ENCODE measurements at places on chromosomes 6 and 20. TPM values are rescaled to one million over a fixed set of nuclear protein-coding genes. Genes with fewer than 3 reads are reported as not detected.

Gene THBS2
- total RNA-seq = 50.0 TPM

Gene ETV7
- total RNA-seq = 2.1 TPM

Gene NHSL1
- 34.8 TPM for total RNA-seq

Gene LGSN
- total RNA-seq = not detected

Gene COX7A2
- total RNA-seq = 499 TPM

Gene SAMD3
- 0.20 TPM for total RNA-seq

Gene GMPR
- total RNA-seq = 0.80 TPM

Gene DDX27
- 24.7 TPM for total RNA-seq

Gene RBPJL
- not detected for total RNA-seq

GRCh38 chr20:45998761-45999160 is 9.9 kb upstream of the MMP9 start:
- peak; percentile 4 for ATAC-seq

DNA sequence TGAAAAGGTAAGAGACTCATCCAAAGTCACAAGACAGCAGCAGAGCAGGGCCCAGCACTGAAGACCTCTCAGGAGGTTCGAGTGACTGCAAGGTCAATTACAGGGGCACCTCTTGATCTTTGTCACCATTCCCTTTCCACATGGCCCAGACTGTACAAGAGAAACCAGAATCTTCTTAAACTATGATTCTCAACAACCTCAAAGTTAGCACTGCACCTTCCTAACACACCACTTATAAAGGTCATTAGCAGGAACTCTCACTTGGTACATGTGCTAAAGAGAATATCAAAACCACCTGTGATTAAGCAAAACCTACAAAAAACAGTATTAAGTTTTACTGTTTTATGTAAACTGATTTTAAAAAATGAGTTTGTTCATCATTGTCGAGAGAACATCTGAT is 70.2 kb downstream of the DTNBP1 start:
- ATAC-seq = no peak

GRCh38 chr6:7646394-7646793 is 56.4 kb downstream of the SNRNP48 start:
- ATAC-seq = no peak

DNA sequence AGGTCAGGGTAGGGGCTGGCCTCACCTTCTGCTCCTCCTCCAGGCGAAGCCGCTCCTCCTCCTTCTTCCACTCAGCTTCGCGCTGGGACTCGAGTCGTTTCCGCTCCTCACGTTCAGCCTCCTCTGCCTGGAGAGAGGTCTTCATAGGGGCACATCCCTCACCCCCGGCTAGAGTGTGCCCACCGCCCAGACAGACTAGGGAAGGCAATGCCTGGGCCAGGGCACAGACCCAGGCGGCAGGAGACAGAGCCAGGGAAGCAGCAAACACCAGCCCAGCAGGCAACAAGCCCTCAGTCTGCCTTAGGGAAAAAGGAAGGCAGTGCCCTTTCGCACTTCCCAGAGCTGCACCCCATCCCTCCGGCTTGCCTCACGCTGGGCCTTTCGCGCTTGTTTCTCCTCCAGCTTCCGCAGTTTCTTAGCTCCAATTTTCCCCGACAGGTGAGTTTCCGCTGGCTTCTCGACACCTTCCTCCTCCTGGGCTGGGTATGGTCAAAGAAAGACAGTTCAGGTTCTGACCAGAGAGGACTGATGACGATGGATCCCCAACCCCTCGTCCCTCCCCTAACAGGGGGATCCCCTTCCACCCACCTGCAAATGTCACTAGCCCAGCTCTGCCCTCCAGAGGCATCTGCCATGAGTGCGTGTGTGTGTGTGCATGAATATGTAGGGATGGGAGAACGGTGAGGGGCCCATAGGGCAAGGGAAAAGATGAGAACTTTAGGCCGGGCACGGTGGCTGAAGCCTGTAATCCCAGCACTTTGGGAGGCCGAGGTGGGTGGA is 4.3 kb downstream of the DDRGK1 start:
- ATAC-seq = no peak

GRCh38 chr6:90388395-90388794 is 91.8 kb upstream of the BACH2 start:
- no peak for ATAC-seq

- no peak for ATAC-seq
These were observed 18.7 kb downstream of the GLO1 start for GRCh38 chr6:38684237-38684636.

GRCh38 chr20:38557174-38557573 is 23.8 kb upstream of the ADIG start:
- ATAC-seq = no peak

DNA sequence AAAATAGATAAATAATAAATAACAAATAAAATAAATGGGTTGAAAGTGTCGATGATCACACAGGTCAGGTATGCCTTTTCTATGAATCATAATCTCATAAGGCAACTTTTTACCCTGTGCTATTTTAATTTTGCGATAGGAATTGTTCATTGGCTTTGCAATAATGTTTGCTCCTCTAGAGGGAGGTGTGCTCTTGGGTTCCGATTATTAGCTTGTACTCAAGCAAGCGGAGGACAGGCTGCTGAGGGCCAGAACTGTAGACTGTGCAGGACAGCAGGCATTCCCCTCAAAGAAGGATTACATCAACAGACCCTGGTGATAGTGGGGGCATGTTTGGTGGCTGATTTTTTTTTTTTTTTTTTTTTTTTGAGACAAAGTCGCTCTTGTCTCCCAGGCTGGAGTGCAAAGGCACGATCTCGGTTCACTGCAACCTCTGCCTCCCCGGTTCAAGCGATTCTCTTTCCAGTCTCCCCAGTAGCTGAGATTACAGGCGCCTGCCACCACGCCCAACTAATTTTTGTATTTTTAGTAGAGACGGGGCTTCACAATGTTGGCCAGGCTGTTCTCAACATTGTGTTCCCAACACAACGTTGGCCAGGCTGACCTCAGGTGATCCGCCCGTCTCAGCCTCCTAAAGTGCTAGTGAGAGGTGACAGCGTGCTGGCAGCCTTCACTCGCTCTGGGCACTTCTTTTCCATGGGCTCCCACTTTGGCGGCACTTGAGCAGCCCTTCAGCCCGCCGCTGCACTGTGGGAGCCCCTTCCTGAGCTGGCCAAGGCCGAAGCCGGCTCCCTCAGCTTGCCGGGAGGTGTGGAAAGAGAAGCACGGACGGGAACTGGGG is 35.6 kb downstream of the RIOK1 start:
- ATAC-seq = peak; percentile 89

DNA sequence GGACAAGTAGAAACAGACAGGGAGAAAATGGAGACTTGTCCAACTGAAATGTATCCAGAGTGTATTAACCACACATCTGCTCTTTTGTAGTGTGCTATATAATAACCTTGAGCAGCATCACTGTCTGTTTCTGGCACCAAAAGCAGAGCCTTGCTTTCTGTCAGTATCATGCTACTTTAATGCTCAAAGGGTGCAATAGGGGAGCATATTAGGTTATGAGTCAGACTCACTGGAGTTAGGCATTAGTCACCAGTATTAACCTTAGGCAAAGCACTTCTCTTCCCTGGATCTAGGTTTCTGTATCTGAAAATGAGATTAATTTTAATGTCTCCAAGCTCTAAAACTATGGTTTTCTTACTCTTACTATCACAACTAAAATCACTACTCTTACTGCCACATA is 280.1 kb downstream of the TFAP2B start:
- peak; percentile 91 for ATAC-seq

GRCh38 chr20:9363673-9364072 is 150.7 kb upstream of the LAMP5 start:
- no peak for ATAC-seq

DNA sequence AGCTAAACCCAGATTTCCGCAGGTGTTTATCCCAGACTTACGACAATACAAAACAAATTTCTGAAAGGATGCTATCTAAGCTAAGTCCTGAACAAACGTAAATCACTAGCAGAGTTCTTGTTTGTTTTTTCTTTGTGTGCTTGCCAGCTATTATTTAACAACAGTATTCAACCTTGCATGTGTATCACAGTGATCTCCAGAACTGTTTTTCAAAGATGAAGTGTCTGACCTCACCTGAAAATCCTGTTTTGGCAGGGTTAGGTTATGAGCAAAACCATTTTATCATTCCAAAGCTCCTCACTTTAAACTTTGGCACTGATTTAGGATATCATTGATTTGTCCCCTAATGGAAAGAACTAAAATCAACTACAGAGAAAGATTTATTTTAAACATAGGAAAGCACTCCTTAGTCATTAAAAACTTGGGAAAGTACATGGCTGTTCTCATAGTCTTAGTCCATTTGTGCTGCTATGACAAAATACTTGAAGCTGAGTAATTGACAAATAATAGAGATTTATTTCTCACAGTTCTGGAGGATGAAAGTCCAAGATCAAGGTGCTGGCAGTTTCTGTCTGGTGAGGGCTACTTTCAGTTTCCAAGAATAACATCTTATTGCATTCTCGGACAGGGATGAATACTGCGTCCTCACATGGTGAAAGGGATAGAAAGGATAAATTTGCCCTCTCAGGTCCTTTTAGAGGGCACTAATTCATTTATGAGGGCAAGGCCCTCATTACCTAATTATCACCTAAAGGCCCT is 20.8 kb upstream of the BMP5 start:
- ATAC-seq = no peak

DNA sequence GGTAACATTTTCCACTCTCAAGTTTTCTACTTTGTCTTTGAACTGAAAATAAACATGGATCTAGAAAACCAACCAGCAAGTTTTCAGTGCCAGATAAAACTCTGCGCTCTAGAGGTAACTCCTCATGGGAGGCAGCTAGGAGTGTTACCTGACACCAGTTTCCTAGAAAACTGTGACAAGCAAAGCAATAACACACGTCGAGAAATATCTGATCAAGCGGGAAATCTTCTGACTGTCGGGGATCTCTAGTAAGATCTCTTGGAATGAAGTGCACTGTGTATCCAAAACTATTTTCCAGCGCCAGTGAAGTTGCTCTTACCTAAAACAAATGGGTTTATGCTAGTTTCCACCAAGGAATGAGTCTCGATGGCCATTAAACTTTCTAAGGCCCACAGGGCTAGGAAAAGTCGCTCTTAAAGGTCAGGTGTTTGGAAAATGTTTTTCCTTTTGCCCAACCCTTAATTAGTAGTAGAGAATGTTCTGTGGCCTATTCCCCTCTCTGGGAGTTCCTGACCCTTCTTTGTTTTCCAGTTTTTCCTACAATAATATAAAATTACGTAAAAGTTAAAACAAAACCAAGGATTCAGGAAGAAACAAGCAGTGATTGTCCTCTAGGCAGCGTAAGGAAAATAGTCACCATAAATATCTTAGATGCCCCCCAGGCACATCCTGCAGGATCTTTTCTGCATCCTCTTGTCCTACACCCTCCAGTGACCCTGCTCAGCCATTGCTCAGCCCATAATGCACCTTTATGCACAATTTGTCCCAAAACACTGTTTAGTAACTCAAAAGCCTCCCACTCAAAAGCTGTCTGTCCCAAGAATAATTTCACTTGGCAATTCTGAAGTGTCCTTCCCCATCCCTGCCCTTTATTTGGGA is 137.7 kb upstream of the AKAP12 start:
- no peak for ATAC-seq

GRCh38 chr20:63416631-63417030 is 55.5 kb upstream of the CHRNA4 start:
- no peak for ATAC-seq

DNA sequence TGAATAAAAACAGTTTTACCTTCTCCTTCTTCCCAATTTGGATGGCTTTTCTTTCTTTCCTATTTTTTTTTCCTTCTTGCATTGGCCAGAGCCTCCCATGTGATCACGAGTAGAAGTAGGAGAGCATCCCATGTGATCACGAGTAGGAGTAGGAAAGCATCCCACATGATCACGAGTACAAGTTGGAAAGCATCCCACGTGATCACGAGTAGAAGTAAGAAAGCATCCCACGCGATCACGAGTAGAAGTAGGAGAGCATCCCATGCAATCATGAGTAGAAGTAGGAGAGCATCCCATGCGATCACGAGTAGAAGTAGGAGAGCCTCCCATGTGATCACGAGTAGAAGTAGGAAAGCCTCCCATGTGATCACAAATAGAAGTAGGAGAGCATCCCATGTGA is 218.6 kb downstream of the DLL1 start:
- ATAC-seq = no peak

DNA sequence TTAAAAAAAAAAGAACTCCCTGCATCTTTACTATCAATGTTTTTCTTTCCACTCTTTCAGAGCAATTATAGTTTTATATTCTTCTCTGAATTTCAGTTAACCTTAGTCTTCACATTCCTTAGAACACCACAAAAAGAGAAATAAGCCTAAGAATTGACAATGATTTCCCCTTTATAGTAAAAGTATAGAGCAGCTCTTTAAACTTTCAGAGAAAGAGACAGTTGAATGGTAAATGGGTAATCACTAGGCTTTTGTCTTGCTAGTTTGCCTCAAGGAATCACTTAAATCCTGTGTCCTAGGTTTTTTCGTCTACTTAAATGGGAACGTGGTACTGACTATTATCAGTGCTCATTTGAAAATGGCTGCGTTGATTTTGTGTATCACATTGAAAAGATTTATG is 31.8 kb downstream of the SLX4IP start:
- ATAC-seq = no peak

GRCh38 chr20:34514897-34515483 is 1.2 kb upstream of the DYNLRB1 start:
- ATAC-seq = no peak

GRCh38 chr6:56642366-56643261 is at the start of gene DST:
Gene DST, minus strand, starts transcription at chr6:56642889.
- ATAC-seq = peak; percentile 95

DNA sequence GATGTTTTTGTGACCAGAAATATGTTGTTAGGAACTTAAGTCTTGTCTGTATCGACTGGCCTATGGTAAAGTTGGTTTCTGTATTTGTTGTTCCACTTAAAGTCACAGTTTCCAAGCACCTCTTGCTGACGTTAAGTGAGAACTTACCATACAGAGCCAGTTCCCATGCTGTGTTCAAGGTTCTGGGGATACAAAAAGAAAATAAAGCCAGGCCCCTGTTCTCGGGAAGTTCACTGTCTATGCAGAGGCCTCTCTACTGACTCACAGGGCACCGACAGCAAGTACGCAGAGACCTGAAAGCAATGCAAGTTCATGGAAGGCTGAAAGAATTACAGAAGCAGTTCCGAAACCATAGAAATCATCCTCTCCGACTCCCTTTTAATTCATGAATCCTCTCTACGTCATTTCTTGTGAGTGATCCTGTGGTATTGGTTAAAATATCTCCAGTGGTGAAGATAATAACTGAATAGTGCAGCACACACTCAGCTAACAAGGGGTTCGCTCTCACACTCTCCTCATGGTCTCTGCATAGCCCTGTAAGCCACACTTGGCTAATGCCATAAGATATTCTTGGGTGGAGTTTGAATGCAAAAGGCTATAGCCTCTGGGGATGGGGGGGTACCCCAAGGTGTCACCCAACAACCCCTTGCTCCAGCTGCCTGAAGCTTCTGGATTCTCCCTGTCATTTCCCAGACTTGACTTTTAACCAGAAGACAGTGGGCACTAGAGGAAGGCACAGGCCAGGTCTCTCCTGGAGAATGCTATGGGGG is 91.2 kb upstream of the EXOC2 start:
- ATAC-seq = no peak

DNA sequence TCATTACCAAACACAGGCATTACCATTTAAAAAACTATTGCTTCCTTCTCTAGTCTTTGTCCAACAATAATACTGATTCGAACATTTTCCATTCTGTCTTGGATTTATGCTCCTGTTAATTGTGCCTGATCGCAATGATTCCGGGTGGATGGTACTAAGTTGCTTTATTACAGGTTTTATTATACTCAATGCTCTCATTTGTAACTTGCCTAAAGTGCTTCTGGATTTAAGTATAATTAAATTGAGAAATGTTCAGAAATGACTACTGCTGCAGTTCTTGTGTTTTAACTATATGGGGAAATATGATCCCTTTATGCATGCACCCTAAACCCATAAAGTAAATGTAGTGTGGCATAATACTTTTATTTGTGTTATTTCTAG is 7.2 kb downstream of the TFAP2A start:
- ATAC-seq = no peak
